ENCODE measurements at places on chromosomes 4 and X. TPM values are rescaled to one million over a fixed set of nuclear protein-coding genes. Genes with fewer than 3 reads are reported as not detected.
A peak's percentile ranks its signal among the peaks of the same experiment; 100 is the strongest.

Gene ADAM29
- total RNA-seq, result not detected

Gene RNF212
- total RNA-seq, result 11.2 TPM

Gene S100G
- not detected for total RNA-seq

GRCh38 chr4:74631338-74631737 is 163.0 kb downstream of the BTC start:
- DNase-seq, result no peak
- peaks cover 9% of the 10 kb centered on the region for H3K27me3 ChIP-seq
- H3K36me3 ChIP-seq, result no peaks in the 10 kb centered on the region
- H3K4me1 ChIP-seq, result peaks cover 1% of the 10 kb centered on the region
- no peak overlapping the region for H3K27ac ChIP-seq
- H3K4me3 ChIP-seq, result no peak overlapping the region

GRCh38 chrX:154776753-154777152 is 14.1 kb downstream of the DKC1 start:
- DNase-seq, result no peak
- peaks cover 28% of the 10 kb centered on the region for H3K36me3 ChIP-seq
- no peak overlapping the region for H3K27ac ChIP-seq
- no peaks in the 10 kb centered on the region for H3K27me3 ChIP-seq

DNA sequence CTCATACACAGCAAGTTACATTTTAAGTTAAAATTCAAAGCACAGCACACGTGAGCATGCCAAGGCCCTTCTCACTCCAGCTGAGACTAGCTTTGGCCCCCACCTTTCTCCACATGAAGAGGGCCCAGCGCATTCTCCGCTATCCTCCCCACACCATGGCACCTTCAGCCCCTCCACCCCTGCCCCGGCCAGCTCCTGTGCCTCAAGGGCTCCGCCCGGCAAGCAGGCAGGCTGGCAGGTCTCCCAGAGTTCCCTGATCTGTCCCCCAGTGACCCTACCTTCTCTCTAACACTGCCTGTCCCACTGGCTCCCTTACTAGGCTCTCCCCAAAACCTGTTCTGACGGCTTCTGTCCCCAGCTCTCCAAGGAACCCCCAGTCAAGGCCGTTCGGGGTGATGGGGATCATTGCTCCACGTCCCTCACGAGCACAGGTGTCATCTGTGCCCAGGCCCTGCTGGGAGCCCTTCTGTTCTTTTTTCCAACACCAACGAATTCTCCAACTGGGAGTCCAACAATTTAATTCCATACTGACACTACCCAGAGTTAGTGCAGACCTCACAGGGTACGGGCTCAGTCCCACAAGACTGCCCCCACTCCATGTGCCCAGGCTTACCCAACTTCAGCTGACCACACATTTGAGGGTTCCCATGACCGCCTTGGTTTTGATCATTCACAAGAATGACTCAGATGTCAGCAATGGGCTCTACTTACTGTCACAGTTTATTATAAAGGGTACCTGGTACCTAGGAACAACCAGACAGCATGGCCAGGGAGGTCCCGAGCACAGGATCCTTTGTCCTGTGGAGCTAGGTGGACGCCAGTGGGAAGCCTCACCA is 4.2 kb downstream of the LETM1 start:
- DNase-seq, result no peak
- peaks cover 10% of the 10 kb centered on the region for H3K4me1 ChIP-seq
- no peak overlapping the region for H3K27ac ChIP-seq
- H3K36me3 ChIP-seq, result peaks cover 1% of the 10 kb centered on the region
- H3K4me3 ChIP-seq, result no peak overlapping the region

- H3K36me3 ChIP-seq, result no peaks in the 10 kb centered on the region
- DNase-seq, result no peak
- H3K27ac ChIP-seq, result peak overlapping the region; percentile 23
- no peak overlapping the region for H3K4me3 ChIP-seq
- H3K4me1 ChIP-seq, result peaks cover 3% of the 10 kb centered on the region
Observed at GRCh38 chr4:133668061-133668851, 519.2 kb downstream of the PCDH10 start.

DNA sequence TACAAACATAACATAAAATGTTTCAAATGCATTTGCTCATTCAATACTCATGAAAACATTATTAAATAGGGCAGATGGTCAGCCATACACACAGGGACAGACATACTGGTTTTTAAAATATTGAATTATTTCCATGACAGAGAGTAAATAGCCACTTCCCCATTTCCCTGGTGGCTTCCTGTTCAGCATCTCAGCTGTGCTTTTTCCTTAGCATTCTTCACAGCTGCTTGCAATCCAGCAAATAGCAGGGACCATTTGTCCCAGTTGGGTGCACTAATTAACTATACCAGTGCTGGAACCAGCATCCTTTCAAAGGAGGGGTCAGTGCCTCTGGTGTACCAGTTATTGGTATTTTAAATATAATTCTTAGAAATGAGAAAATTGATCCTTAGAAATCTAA is 964.7 kb downstream of the RAB28 start:
- no peak overlapping the region for H3K27ac ChIP-seq
- no peaks in the 10 kb centered on the region for H3K27me3 ChIP-seq
- H3K4me1 ChIP-seq, result no peaks in the 10 kb centered on the region
- H3K36me3 ChIP-seq, result peaks cover 1% of the 10 kb centered on the region

GRCh38 chrX:101595739-101596419 is 21.9 kb downstream of the ARMCX6 start:
- H3K4me3 ChIP-seq, result no peak overlapping the region
- H3K36me3 ChIP-seq, result no peaks in the 10 kb centered on the region
- H3K27me3 ChIP-seq, result peaks cover 3% of the 10 kb centered on the region
- no peak overlapping the region for H3K27ac ChIP-seq

GRCh38 chr4:81609844-81610243 is 138.1 kb upstream of the RASGEF1B start:
- no peak overlapping the region for H3K4me3 ChIP-seq
- H3K27me3 ChIP-seq, result no peaks in the 10 kb centered on the region
- H3K36me3 ChIP-seq, result no peaks in the 10 kb centered on the region
- no peak for DNase-seq
- no peak overlapping the region for H3K27ac ChIP-seq

All from progenitor cell of endocrine pancreas (in vitro differentiated cells).